ENCODE measurements at places on chromosomes 6 and 20.

DNA sequence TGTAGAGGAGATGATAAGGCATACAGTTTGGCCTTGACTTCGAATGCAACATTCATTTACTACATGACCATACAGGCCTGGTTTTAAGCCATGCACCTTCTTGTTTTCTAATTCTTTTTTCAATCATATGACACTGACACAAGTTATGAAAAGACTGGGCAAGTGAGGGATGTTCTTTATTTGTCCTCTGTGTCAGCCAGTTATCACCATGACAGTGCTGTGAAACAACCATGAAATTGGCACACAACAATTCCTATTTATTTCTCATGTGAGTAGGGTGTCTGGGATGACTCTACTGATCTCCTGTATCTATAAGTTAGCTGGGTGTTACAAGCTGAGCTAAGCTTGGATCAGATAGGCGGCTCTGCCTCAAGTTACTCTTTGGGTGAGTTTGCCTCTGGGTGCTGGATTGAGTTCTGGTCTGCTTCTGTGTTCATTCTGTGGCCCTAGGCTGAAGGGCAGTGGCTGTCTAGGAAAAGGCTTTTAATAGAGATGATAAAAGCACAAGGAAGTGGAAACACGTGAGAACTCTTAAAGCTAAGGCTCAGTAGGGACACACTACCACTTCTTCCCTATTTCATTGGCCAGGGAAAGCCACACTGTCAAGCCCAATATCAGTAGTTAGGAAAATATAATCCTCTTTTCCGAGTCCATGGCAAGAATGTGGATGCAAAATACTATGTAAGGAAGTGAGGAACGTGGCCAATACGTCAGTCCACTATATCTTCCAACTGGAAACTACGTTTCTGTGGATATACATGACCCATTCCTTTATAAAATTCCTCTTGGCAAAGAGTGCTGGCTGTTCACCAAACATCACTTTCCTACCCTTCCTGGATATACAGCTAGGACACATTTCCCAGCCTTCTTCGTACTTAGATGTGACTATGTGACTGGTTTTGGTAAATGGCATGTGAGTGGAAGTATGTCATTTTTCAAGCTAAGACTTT lies 126.2 kb upstream of the RNF24 start:
- H3K4me3 ChIP-seq: no peak overlapping the region
- H3K27me3 ChIP-seq: no peaks in the 10 kb centered on the region
- H3K27ac ChIP-seq: no peak overlapping the region
- H3K4me1 ChIP-seq: no peaks in the 10 kb centered on the region

GRCh38 chr20:10508468-10509251 lies 73.6 kb downstream of the SLX4IP start:
- H3K4me1 ChIP-seq: peaks cover 53% of the 10 kb centered on the region
- peak overlapping the region; percentile 54 for H3K27ac ChIP-seq
- no peaks in the 10 kb centered on the region for H3K36me3 ChIP-seq
- DNase-seq: no peak

DNA sequence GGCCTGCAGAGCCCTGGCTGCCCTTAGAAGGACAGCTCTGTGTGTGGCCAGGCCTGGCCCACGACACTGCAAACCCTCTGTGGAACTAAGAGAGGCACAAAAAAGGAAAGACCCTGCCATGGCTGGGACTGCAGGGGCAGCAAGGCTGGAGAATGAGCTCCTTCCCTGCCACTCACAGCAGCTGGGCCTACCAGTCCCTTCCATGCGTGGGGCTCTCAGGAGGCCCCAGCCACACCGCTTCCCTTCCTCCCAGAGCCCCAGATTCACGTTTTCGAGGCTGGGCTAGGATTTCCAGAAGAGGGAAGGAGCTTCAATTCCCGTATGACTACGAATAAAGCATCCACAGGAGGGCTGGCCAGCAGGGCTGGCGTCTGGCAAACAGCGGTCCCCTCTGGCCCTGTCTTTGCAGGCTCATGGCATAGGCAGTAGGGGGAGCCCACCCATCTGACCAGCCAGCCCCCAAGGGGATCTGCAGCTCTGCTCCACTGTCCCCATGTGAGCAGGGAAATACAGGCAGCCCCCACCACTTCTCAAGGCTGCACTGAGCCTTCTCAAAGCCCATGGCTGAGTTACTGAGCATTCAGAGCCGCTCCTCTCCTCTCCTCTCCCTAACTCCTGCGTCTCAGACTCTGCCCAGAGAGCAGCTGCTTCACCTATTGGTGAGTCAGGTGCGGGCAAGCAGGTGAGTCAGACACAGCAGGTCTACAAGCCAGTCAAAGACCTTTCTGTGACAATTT lies 53.1 kb downstream of the NINL start:
- H3K36me3 ChIP-seq: no peaks in the 10 kb centered on the region
- no peak for DNase-seq
- H3K27me3 ChIP-seq: no peaks in the 10 kb centered on the region
- no peaks in the 10 kb centered on the region for H3K4me1 ChIP-seq

- DNase-seq: no peak
- no peak overlapping the region for H3K4me3 ChIP-seq
- H3K4me1 ChIP-seq: peaks cover 32% of the 10 kb centered on the region
- H3K27me3 ChIP-seq: no peaks in the 10 kb centered on the region
These were observed 289.5 kb downstream of the ESR1 start for GRCh38 chr6:152096863-152097496.

DNA sequence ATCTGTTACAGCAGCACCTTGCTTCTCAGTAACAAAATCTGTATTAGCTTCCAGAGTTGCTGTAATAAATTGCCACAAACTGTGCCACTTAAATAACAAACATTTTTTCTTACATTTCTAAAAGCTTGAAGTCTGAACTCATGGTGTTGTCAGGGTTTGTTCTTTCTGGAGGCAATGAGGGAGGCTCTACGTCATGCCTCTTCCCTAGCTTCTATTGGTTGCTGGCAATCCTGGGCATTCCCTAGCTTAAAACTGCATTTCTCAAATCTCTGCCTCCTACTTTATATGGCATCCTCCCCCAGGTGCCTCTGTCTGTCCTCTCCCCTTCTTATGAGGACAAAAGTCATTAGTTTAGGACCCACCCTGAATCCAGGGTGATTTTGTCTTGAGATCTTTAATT lies 41.6 kb upstream of the TMEM244 start:
- H3K27me3 ChIP-seq: no peaks in the 10 kb centered on the region
- H3K36me3 ChIP-seq: no peaks in the 10 kb centered on the region
- DNase-seq: no peak
- H3K4me1 ChIP-seq: no peaks in the 10 kb centered on the region

DNA sequence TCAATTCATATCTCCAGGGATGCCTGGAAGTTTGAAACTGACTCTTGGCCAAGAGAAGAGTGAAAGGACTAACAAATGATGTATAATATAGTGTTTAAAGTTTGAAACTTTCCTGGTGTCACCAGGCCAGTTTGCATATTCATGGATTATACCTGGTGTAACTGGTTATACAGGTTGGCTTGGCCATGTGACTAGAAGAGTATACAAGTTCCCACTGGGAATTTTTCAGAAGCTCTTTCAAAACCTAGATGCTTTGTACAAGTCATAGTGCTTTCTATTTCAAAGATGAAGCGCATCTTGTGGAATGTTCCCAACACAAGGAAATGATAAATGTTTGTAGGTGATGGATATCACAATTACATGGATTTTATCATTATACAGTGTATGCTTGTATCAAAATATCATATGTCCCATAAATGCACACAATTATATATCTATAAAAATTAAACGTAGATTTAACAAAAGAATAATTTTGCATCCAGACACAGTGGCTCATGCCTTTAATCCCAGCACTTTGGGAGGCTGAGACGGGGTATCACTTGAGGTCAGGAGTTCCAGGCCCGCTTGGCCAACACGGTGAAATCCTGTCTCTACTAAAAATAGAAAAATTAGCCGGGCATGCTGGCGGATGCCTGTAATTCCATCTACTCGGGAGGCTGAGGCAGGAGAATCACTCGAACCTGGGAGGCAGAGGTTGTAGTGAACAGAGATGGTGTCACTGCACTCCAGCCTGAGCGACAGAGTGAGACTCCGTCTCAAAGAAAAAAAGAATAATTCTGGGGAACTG lies 1420.2 kb downstream of the GRIK2 start:
- H3K27ac ChIP-seq: no peak overlapping the region
- no peaks in the 10 kb centered on the region for H3K27me3 ChIP-seq
- H3K4me1 ChIP-seq: no peaks in the 10 kb centered on the region
- DNase-seq: no peak
- H3K36me3 ChIP-seq: no peaks in the 10 kb centered on the region

DNA sequence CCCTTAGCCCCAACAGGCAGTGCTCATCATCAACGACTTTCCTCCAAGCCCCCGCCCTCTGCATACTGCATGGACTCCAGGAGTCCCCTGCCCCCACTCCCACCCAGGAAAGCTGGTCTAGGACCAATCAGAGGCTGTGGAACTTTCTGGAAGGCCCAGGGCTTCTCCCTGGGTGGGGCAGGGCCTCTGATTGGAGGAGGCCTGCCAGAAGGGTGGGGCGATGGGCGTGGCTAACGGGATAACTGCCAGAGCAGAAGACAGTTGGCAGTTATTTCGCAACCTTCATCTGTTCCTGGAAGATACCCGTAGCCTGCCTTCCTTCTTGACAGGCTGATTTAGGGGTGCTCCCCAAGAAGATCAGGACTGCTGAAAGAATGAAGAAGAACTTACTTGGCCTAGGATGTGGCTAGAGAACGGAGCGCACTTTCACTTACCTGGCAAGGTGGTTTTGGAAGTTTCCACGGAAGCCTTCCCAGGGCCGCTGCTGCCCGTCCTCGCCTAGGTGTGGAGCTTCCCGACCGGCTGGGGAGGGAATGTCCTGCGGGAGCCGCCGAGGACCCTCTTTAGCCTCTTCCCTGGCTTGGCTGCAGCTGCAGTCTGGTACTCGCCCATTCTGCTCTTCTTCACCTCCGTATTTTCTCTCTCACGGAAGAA lies 209.0 kb downstream of the LRFN2 start:
- no peak overlapping the region for H3K4me3 ChIP-seq
- H3K4me1 ChIP-seq: peaks cover 9% of the 10 kb centered on the region
- DNase-seq: no peak
- H3K36me3 ChIP-seq: no peaks in the 10 kb centered on the region

- no peaks in the 10 kb centered on the region for H3K27me3 ChIP-seq
- H3K36me3 ChIP-seq: no peaks in the 10 kb centered on the region
- H3K4me1 ChIP-seq: no peaks in the 10 kb centered on the region
- H3K4me3 ChIP-seq: no peak overlapping the region
- no peak for DNase-seq
These were observed 222.8 kb upstream of the RUNX2 start for GRCh38 chr6:45105170-45105820.

DNA sequence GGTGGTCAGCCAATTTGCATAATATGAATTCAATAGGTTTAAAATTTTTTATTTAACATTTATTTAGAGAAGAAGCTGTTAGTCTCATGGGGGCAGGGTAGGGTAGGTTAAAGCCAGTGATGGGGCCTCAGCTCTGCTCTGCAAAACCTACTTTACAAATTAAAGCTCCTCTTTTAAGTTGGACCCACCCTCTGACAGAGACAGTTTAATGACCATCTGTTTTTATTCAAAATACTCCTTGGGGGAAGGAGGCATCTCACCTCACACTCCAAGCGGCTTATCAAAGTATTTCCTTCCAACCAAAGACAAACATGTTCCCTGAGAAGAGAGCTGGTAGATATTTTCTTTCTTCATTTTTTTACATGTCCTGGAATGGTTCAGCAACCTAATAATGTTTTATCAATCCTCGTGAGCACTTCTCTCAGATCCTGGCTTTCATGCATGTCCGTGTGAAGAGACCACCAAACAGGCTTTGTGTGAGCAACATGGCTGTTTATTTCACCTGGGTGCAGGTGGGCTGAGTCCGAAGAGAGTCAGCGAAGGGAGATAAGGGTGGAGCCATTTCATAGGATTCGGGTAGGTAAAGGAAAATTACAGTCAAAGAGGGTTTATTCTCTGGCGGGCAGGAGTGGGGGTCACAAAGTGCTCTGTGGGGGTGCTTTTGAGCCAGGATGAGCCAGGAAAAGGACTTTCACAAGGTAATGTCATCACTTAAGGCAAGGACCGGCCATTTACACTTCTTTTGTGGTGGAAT lies 184.7 kb downstream of the GJA1 start:
- no peaks in the 10 kb centered on the region for H3K36me3 ChIP-seq
- H3K4me3 ChIP-seq: no peak overlapping the region

GRCh38 chr20:49811825-49812506 lies 662 bp upstream of the SLC9A8 start:
- DNase-seq: no peak
- H3K4me1 ChIP-seq: peaks cover 22% of the 10 kb centered on the region
- H3K36me3 ChIP-seq: no peaks in the 10 kb centered on the region
- peak overlapping the region; percentile 98 for H3K27ac ChIP-seq
- peak overlapping the region; percentile 65 for H3K4me3 ChIP-seq

GRCh38 chr6:129567374-129567773 lies 142.6 kb downstream of the ARHGAP18 start:
- no peak overlapping the region for H3K4me3 ChIP-seq
- H3K4me1 ChIP-seq: no peaks in the 10 kb centered on the region
- no peak overlapping the region for H3K27ac ChIP-seq

DNA sequence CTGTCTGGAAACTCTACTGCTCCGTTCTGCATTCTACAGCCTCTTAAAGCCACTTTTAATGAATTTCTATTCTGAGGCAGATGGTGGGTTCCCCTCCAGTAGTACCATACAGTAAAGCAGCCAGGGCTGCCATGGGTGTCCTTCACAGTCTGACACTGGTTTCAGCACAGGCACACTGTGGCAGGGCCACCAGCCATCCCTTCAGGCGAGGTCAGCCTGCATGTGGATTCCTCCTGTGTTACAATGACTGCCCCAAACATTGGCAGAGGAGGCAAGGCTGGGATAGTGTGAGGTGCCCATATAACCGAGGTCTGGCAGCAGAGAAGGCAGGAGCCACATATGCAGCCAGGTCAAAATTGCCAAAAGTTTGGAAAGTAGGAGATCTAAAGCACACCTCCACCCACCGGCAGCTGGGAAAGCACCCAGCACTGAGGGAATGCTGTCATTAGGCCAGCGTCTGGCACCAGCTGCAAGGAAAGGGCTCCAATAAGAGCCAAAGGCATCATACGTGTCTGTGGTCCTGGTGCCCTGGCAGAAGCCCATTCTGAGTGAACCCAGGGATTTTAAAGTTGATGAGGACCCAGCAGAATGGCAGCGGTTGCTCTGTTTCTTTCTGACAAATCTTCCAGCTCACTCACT lies 24.0 kb downstream of the STK35 start:
- peak overlapping the region; percentile 4 for H3K27ac ChIP-seq
- peaks cover 53% of the 10 kb centered on the region for H3K4me1 ChIP-seq
- H3K36me3 ChIP-seq: no peaks in the 10 kb centered on the region
- H3K27me3 ChIP-seq: no peaks in the 10 kb centered on the region
- no peak overlapping the region for H3K4me3 ChIP-seq

DNA sequence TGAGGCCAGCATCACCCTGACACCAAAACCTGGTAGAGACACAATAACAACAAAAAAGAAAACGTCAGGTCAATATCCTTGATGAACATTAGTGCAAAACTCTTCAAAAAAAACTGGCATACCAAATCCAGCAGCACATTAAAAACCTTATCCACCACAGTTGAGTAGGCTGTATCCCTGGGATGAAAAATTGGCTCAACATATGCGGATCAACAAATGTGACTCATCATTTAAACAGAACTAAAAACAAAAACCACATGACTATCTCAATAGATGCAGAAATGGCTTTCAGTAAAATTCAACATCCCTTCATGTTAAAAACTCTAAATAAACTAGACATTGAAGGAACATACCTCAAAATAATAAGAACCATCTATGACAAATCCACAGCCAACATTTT lies 59.6 kb upstream of the PHIP start:
- no peaks in the 10 kb centered on the region for H3K27me3 ChIP-seq
- H3K4me1 ChIP-seq: no peaks in the 10 kb centered on the region
- H3K27ac ChIP-seq: no peak overlapping the region
- no peak for DNase-seq
- no peaks in the 10 kb centered on the region for H3K36me3 ChIP-seq
- no peak overlapping the region for H3K4me3 ChIP-seq

Data from gastrocnemius medialis (tissue), 4 donors.